ENCODE measurements at places on chromosomes 13 and 19.

DNA sequence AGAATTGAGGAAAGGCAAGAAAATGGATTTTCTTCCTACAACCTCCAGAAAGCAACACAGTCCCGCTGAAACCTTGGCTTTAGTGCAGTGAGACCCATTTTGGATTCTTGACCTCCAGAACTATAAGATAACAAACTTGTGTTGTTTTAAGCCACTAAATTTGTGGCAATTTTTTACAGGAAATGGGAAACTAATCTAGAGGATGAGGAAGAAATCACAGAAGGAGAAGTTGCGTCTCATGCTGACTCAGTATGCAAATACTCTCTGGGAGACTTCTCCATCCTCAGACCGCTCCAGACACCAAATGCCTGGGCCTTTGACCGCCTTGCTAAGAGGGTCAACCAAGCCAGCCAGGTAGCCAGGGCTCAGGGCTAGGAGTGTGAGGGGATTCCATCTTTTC lies 13.1 kb upstream of the CEACAM16 start:
- peak; percentile 29 for DNase-seq

DNA sequence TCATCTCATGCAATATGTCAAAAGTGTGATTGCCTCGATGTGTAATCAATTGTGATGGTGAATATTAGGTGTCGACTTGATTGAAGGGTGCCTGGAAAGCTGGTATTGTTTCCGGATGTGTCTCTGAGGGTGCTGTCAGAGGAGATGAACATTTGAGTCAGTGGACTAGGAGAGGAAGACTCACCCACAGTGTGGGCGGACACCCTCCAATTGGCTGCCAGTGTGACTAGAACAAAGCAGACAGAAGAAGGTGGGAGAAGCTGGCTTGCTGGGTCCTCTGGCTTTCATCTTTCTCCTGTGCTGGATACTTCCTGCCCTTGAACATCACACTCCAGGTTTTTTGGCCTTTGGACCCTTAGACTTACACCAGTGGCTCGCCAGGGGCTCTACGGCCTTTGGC lies 15.5 kb upstream of the CABP5 start:
- DNase-seq: no peak

GRCh38 chr13:103188713-103189326 lies 122.6 kb upstream of the SLC10A2 start:
- DNase-seq: no peak

GRCh38 chr13:78934336-78934735 lies 275.4 kb upstream of the OBI1 start:
- DNase-seq: no peak

DNA sequence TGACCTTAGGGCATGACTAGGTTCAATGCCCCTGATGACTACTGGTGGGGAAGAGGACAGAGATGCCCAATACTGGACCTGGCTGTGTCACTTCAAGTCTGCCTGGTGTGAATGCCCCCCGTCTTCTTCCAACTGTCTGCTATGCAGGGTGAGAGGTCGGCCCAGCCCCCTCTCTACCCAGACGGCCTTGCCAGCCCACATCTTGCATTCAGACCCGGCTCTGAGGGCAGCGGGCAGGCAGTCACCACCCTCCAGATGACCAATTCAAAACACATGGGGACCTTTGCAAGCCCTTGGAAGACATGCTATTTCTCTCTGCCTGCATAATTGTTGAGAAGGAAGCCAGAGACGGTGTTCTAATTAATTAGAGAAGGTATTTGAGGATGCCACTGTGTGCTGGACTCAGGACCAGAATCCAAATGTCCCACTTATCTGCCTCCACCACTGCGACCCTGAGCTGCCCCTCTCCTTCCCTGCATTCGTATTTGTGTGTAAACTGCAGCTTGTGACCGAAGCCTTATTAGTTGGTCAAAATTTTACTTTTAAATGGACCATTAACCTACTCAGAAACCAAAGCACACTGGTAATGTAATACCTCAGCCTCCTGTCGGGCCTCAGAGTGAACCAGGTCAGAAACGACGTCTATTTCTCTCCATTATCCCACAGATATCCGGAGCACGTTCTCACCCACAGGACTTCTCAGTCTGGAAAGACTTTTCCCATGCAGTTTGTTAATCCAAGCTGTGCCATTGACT lies 407.0 kb downstream of the ZNF536 start:
- DNase-seq: no peak

- peak; percentile 93 for DNase-seq
Observed at GRCh38 chr19:11377237-11377636, 2.8 kb downstream of the SWSAP1 start.

DNA sequence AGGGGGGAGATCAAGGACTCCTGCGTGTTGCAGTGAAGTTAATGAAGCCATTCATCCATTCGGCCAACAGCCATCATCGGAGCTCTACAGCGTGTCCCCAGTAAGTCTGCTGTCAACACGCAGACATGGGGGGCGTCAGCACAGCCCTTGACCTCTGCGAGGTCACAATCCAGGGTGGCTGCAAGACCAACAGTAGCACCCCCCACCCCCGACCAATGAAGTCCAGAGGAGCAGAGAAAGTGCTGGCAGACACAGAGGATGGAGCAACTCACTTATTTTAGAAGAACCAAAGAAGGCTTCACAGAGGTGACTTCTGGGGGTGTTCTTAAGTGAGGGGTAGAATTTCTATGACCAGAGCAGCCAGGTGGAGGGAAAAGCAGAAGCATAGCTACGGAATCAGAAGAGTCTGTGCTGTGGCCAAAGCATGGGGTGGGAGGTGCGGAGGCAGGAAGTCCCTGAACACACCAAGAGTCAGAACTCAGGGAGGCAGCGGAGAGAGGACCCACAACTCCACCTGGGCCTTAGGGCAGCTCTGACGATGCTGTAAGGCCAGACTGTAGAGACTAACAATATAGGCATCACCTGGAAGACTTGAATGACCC lies 185.4 kb downstream of the FOXO1 start:
- DNase-seq: no peak

DNA sequence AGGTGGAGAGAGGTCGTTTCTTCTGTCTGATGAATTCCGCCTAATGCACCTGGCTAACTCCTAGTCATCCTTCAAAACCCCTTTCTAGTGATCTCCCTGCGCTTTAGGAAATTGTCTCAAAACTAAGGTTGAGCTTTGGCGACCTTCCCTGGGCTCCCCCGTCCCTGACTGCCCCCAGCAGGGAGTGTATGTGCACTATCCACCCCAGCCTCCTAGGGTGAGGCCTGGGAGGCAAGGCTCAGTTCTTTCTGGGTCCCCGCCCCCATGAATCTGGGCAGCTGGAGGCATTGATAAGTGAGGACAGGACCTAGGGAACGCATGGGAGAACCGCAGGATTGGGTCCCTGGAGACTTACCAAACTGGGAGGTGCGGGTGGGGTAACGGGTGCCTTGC lies 378 bp downstream of the TLE6 start:
- DNase-seq: no peak

DNA sequence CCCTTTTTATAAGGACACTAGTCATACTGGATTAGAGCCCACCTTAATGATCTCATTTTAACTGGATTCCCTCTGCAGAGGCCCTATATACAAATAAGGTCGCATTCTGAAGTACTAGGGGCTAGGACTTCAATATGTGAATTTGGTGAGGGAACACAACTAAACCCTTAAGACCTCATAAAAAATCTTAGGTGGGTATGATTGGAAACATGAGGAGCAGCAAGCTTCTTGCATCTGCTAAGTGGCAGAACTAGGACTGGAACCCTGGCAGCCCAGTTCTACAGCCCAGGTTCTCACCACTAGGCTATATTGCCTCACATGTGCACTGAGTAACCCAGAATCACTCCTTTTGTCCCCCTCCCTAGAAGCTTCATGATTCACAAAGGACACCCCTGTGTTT lies 17.1 kb upstream of the GRWD1 start:
- no peak for DNase-seq

- no peak for DNase-seq
Observed at GRCh38 chr13:109687559-109688448, 98.6 kb downstream of the IRS2 start.

DNA sequence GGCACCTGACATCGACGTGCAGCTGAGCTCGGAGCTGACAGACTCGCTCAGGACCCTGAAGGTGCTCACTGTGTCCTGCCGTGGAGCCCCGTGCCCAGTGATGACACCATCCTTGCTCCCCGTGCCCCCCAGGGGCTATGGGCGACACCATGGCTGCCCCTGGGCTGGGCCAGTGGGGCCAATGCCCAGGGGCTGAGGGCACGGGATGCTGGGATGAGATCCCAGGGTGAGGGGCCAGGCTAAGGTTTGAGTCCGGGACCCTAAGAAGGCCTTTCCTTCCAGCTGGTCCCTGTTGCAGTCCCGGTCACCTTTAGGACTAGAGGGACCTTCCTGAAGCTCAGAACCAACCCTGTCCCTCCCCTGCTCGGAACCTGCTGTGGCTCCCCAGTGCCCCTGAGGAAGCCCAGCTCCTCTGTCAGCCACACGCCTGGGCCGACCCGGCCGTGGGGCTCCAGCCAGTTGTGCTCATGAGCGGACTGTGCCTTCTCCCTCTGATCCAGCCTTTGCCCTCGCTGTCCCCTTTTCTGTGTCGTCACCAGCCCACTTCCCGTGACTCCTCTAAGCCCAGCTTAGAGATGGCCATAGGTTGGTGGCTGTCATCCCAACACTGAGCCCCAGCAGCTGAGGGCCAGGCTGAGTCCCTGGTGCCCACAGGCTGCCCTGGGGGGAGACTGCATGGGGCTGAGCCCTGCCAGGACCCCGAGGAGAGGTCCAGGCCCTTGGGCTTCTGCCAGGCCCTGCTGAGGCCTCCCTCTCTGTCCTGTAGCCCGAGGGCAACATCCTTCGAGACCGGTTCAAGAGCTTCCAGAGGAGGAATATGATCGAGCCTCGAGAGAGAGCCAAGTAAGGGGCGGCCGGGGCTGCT lies 10.6 kb downstream of the NOP53 start:
- no peak for DNase-seq

DNA sequence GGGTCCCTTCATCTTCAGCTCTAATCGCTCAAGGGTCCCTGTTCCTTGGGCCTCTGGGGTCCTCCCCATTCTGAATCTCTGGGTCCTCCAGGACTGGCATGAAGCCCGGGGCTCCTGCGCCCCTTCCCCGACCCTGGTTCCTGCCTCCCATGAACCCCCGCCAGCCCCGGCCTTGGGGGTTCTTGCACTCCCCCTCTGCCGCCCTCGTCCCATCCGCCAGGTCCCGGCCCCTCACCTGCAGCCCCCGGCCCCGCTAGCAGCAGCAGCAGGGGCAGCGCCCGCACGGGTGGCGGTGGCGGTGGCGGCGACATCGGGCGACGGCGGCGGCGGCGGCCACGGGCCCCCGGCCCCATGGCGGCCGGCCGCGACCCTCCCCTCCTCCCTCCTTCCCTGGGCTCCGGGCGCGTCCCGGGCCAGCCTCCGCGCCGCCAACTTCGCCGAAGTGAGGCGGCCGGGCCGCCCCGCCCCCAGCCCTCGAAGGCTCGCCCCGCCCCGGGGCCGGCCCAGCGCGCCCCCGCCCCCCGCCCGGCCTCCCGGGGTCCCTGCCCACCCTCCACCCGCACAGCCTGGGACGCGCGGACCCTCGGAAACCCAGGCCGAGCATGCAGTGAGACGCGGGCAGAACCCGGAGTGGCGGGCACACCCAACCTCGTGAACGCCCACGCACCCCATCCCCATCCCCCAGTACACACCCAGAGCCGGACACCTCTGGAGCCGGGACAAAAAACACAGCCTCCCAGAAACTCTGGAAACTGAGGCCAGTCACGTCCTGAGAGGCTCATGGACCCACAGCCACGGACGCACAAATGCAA lies at the start of gene NOTCH3:
Gene NOTCH3 (minus strand): TSS at position 443 of the 812 bp plus-strand sequence. CDS start 90 bp downstream, at position 353.
- DNase-seq: no peak

DNA sequence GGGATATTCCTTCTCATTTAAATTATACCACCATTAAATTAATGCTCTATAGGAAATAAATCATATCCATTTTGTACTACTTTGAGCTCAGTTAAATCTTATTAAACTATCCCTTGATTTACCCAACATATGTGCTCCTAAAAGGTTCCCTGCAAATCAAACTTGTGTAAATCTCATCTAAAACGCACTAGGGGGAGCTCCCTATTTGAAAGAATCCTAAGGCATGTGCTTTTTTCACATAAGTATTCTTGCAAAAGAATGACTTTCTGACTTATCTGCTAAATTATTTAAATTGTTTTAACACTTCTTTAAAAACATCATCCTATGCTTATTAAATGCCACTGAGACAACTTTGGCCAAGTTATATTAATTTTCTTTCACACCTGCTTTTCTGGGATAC lies 7.9 kb downstream of the INTS6 start:
- DNase-seq: peak; percentile 20

DNA sequence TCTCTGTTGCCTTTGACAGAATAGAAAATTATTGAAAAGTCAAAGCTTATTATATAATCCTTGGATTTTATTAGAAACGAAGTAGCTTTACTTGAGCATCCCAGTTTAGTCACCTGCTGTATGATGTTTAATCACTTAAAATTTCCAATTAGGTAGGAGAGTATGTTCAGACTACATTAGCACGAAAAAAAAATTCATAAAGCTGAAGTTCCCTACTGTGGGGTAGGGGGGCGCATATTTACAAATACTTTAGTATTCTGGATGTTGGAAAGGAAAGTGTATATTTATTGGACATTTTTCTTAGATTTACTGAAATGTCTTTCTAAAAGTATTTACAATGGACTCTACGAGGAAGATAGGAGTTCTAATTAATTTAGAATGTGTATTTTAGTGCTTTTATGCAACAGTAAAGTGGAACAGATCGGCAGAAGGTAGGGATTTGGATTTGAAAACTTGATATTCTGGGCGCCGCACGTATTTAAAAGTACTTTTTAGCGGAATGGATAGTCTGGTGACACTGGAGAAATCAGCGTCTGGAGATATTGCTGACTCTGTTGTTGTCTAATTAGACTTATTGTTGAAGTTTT lies 1.9 kb downstream of the CDK8 start:
- DNase-seq: peak; percentile 14

GRCh38 chr13:41854758-41855157 lies 106.2 kb downstream of the VWA8 start:
- DNase-seq: no peak

DNA sequence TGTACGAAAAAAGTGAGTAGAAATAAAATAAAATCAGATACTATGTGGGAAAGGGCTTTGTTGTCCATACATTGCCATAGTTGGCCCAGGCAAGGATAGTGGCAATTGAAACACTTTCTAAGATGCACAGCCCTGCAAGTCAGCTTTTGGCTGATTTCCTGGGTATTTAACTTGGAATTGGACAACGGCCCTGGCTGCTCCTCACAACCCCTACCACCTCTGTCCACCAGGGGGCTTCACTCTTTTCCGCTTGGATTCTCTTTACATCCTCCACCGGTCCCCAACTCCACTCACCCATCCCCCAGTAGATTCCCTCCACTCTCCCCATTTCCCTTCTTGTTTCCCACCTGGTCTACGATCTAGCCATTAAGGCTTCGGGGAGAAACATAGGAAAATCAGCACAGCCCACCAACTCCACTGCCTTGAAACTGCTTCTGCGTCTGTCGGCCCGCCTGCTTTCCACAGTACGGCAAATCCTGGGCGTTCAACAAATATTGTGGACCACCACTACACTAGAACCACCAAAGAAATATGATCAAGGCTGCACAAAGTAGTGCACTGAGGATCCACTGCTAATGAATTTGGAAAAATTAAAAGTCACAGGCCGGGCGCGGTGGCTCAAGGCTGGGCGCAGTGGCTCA lies 48.6 kb upstream of the GTF3A start:
- peak; percentile 80 for DNase-seq
